Kidney epithelial cell (primary cell): ENCODE measurements at places on chromosomes 3 and 15.

DNA sequence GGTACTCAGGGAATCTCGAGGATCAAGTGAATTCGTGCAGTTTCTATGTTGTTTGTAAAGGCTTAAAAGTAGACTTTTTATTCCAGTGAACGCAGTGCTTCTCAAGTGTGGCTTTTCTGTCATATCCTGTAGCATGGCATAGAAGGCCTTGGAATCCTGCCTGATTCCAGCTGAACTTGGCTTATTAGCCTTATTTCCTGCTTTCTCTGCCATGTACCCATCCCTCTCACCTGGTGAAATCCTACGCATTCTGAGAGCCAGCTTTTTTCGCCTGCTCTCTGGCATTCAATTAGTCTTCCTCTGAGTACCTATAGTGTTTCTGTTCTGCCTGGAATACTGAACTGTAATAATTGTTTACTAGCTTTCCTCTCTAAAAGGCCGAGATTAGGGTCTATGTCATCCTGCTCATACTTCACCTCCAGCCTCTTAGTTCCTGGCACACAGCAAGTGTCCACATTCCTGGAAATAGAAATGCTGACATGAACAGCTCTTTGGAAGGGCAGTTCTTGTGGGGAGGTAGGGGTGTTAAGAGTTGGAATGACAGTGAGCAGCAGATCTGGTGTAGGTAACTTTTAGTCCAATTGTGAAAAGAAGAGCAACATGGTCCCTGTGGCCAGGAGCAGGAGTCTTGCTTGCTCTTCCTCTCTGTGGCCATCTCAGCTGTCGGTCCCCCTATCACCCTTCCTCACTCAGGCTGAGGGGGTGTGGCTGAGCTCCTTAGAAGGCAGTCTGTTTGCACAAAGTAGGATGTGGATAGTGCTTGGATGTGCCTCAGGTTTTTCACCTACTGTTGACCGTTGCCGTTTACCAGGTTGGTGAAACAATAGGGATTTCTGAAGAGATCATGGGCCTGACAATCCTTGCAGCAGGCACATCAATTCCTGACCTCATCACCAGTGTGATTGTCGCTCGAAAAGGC lies 30.4 kb downstream of the SLC24A1 start:
- DNase-seq, result no peak

- no peak for DNase-seq
These were observed 126.2 kb upstream of the ATP10A start for GRCh38 chr15:25989327-25989726.

GRCh38 chr15:47184908-47185801 lies 532.1 kb upstream of the SEMA6D start:
- no peak for DNase-seq

GRCh38 chr3:42942693-42943092 lies 36.4 kb upstream of the GASK1A start:
- DNase-seq, result no peak

- DNase-seq, result no peak
These were observed 4.0 kb downstream of the GLYCTK start for GRCh38 chr3:52291508-52292181.

- DNase-seq, result no peak
These were observed 6.1 kb downstream of the FXR1 start for GRCh38 chr3:180918542-180918941.

- DNase-seq, result no peak
These were observed 69.6 kb upstream of the STRIT1 start for GRCh38 chr3:155362808-155363689.

DNA sequence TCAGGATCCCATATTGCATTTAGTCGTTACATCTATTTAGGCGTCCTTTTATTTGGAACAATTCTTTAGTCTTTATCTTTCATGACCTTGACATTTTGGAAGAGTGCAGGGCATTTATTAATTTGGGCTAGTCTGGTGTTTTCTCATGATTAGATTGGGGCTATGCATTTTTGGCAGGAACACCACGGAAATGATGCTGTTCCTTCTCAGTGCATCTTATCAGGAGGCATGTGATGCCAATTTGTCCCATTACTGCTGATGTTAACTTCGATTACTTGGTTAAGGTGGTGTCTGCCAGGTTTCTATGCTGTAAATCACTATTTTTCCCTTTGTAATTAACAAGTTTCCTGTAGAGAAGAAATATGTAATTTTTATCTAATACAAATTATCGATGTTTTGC lies 18.1 kb upstream of the VWA5B2 start:
- DNase-seq, result no peak

- DNase-seq, result no peak
These were observed 10.5 kb downstream of the CNBP start for GRCh38 chr3:129173206-129173605.

GRCh38 chr3:6079561-6080179 lies 781.2 kb upstream of the GRM7 start:
- no peak for DNase-seq

- DNase-seq, result no peak
These were observed 50.1 kb downstream of the TMOD3 start for GRCh38 chr15:51879555-51879954.

GRCh38 chr3:43874731-43875130 lies 184.0 kb downstream of the ABHD5 start:
- DNase-seq, result no peak

DNA sequence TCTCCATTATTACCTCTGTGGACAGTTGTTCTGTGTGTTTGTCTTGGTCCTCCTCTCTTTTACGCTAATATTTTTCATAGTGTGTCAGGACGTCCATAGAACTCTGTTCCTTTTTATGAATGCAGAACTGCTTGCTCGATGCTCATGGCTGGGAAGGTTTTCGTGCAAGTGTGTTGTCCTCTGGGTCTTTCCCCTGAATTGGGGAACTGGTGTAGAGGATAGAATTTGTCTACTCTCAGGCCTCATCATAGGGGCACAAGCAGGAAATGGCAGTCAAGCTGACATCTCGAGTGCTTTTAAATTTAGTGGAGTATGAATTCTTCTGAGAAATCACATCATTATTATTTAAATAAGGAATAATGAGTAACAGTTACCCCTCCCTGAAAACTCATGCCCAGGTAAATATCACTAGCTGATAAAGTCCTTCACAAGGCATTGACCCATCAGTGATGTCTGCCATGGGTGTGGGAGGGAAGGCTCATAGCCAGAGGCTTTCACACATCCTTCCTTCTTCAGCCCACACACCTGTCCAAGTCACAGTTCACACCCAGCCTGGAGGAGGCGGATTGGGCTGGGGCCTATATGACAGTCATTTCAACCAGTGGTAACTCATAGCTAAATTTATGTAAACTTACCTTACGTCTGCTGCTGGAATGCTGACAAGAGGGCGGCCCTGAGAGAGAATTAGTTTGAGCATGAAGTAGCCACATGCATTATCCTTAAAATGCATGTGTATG lies 226.1 kb downstream of the PLCL2 start:
- DNase-seq, result no peak
